ENCODE measurements at places on chromosomes 7 and 10.
A peak's percentile ranks its signal among the peaks of the same experiment; 100 is the strongest.

- peak; percentile 86 for DNase-seq
These were observed 26.3 kb downstream of the ENTPD7 start for GRCh38 chr10:99685597-99685967.

- DNase-seq: no peak
These were observed 303.9 kb downstream of the OTUD1 start for GRCh38 chr10:23742807-23743206.

DNA sequence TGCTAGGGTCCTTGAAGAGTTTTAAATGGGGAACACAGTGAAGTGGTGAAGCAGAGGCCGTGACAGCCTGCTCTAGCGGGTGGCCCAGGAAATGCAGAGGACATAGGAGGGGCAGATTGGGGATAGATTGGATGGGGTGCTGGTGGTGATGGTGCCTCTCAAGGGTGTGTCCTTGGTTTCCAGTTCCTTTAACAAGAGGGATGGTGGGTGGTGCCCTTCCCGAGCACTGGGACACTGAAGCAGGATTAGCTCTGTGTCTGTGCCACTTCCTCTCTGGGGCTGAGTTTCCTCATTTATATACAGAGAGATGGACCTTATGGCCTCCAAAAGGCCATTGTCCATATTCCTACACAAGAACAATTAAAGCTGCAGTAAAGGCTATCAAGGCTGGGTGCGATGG is 285.5 kb downstream of the TCF7L2 start:
- no peak for DNase-seq

- no peak for DNase-seq
These were observed 261.9 kb downstream of the ARL4A start for GRCh38 chr7:12949060-12949931.

- DNase-seq: no peak
These were observed 1.7 kb downstream of the EGFR start for GRCh38 chr7:55020466-55020871.

- no peak for DNase-seq
These were observed 53.6 kb upstream of the ELN start for GRCh38 chr7:73974101-73974947.

- DNase-seq: no peak
These were observed 2.5 kb downstream of the ZYX start for GRCh38 chr7:143383642-143383957.

DNA sequence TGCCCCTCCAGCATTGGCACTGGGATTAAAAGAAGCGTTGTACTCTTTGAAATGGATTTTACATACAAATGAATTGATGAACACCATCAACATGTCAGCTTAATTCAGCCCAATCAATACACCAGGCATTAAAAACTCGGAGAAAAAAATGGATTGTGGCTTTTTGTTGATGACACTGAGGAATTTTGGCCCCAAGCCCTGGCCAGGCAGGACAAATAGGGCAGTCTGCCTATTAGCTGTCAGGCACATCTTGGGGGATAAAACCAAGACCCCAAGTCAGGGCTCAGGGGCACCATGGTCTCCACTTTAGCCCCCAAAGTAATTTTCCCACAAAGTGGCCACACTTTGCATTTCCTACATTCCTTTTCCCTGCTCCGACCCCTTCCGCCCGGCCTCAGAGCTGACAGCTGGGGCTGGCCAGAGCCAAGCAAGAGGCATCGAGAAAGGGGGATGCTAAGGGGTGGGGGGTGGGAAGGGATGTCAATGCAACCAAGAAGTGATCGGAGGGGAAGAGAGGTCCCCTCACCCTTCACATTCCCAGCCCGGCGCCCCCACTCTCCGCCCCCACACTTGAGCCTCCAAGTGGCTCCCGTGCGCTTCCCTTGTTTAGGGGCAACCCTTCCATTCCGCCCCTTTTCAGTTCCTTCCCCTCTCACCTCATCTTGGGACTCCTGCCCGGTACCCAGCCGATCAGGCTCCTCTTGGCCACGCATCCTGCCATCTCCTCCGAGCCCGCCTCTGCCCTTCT is 711 bp downstream of the HIP1 start:
- no peak for DNase-seq

GRCh38 chr10:118595598-118596425 is at the start of gene PRLHR:
PRLHR (minus strand) TSS chr10:118595648; CDS start chr10:118595244, 404 bp downstream.
- DNase-seq: no peak

GRCh38 chr7:118052336-118052735 is 131.6 kb upstream of the LSM8 start:
- DNase-seq: no peak

GRCh38 chr10:96502561-96503282 is 11.0 kb downstream of the TLL2 start:
- no peak for DNase-seq

DNA sequence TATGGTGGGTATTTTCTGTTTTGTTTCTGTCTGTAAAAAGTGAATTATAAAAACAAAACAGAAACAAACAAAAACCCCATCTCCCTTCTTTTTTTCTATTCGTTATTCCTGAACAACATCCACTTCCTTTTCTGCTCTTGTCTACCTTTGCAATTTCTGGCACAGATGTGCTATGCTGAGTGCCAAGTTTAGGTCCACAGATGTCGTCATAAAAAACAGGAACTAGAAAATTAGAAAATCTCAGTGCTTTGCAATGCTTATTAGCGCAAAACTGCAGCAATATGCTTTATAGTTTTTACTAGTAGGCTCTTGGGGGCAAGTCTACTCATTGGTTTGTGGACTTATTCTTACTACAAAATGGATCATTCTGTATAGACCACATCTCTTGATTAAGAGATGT is 94.2 kb upstream of the PRKCQ start:
- DNase-seq: no peak

- peak; percentile 78 for DNase-seq
These were observed 5.1 kb downstream of the LDB1 start for GRCh38 chr10:102114861-102115618.

DNA sequence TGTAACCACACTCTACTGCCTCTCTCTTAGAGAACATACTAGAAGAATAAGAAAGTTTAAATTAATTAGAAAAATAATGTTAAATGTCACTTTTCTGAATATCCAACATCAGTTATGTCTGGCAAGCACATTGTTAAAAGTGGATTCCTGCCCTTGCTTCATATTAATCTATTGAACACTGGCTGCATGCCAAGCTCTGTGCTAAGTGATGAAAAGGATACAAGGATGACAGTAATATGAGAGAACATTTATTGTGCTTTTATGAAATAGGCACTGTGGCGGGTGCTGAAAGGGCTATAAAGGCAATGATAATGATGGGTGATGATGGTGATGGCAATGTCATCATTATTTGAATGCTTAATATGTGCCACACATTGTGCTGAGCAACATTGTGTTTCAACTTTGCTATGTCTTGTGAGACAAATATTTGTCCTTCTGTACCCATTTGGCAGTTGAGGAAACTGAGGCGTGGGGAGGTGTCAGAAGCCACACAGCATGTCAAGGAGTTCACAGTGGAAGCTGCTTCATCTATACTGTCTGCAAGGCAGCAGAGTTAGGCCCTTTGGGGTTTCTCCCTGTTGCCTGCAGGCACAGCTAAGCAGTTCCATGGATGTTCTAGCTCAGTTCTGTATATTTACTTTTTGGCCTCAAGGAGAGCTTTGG is 64.2 kb upstream of the RAPGEF5 start:
- no peak for DNase-seq

DNA sequence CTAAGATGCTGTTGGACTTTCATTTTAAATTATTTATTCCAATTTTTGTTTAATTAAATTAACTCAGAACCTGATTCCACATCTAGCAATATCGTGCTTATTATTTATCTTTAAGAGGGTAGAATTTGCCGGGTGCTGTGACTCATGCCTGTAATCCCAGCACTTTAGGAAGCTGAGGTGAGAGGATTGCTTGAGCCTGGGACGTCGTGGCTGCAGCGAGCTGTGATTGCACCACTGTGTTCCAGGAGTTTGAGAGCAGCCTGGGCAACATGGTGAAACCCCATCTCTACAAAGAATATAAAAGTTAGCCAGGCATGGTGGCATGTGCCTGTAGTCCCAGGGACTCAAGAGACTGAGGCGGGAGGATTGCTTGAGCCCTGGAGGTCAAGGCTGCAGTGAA is 47.8 kb downstream of the ZFAND4 start:
- DNase-seq: no peak

GRCh38 chr7:116957874-116958273 is 4.6 kb downstream of the ST7 start:
- DNase-seq: no peak

DNA sequence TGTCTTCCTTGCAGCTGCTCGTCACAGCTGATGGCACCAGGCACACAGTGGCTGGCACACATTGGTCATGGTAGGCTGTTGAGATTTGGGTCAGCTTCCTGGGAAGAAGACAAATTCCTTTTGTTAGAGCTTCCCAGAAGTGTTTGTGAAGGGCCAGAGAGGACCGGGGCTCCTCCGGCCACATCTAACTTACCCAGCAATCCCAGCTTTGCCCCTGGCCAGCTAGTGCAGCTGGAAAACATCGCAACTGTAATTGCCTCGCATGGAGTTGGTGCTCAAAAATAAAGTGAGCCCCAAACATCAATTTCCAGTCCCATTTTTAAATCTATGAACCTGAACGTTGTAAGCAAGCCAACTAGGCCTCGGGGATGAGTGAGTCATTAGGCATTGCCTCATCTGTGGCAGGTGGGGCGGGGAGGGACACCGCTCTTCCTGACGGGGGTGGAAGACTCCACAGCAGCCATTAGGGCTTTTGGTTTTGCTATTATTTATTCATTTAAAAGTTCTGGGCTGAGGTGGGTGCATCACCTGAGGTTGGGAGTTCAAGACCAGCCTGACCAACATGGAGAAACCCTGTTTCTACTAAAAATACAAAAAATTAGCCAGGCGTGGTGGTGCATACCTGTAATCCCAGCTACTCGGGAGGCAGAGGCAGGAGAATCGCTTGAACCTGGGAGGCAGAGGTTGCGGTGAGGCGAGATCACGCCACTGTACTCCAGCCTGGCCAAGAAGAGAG is 12.4 kb downstream of the CPA5 start:
- peak; percentile 34 for DNase-seq

- no peak for DNase-seq
These were observed 51.1 kb downstream of the KMT2E start for GRCh38 chr7:105065104-105065503.

DNA sequence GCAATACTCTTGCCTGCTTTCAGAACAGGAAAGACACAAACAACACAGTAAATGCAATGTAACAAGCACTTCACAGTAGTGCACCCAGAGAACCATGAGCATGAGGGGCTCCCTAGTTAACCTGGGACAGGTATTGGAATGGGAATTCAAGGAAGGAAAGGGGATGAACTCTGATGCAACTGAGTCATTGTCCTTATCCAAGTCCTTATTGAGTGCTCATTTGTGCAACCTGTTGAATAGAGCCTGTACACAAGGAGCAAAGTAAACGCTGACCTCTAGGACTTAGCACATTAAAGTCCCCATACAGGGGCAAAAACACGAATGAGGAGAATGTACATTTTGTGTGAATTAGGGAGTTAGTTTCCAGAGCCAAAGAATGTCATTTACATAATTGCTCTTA is 276.4 kb upstream of the BMPER start:
- no peak for DNase-seq

- no peak for DNase-seq
These were observed 115.3 kb downstream of the PLPP4 start for GRCh38 chr10:120572307-120572706.

- DNase-seq: no peak
These were observed 75.4 kb downstream of the PLXNA4 start for GRCh38 chr7:132500727-132501440.

DNA sequence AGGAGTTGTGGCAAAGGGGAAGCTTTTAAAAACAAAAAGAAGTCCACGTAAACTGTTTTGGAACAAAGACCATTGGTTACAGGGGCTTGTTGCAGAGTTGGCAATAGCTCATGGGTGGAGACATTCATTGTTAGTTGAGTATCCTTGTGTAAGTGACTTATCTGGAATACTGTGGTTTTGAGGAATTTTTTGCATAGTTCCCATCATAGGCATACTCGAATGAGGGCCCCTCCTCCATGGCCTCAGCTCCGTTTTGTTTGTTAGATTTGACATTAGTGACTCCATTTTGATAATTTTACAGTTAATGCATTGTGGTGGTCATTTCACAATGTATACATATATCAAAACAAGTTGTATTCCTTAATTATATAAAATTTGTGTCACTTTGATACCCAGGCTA is 12.8 kb upstream of the SMKR1 start:
- no peak for DNase-seq

DNA sequence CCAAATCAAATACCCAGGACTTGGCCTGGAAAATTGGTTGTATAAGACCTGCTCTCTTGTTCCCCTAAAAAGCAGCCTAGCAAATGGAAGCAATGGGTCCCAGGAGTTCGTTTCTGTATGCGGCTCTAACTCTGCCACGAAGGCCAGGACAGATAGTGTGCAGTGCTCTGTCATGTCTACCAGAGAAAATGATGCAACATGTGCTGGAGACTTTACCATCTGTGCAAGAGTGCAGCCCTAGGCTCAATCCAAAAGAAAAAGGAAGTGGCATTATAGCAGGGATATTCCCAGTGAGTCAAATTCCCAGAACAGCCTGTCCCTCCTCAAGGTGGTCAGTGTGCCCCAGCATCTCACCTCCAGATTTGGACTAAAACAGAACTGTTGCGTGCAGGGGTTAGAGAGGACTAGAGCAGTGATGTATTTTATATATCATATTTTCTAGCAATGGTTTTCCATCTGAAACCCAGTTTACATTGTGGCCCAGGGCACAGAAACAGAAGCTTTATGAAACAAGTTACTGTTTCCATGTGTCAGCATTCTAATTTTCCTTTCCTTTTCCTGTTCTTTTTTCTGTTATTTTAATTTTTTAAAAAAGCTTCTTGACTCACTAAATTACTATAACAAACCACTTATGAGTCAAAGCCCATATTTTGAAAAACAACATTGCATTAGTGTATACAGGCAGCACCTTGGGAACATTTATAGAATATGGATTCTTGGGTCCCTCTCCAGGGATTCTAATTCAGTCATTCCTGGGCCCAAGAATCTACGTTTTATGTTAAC is 311.2 kb downstream of the RNLS start:
- DNase-seq: peak; percentile 81

DNA sequence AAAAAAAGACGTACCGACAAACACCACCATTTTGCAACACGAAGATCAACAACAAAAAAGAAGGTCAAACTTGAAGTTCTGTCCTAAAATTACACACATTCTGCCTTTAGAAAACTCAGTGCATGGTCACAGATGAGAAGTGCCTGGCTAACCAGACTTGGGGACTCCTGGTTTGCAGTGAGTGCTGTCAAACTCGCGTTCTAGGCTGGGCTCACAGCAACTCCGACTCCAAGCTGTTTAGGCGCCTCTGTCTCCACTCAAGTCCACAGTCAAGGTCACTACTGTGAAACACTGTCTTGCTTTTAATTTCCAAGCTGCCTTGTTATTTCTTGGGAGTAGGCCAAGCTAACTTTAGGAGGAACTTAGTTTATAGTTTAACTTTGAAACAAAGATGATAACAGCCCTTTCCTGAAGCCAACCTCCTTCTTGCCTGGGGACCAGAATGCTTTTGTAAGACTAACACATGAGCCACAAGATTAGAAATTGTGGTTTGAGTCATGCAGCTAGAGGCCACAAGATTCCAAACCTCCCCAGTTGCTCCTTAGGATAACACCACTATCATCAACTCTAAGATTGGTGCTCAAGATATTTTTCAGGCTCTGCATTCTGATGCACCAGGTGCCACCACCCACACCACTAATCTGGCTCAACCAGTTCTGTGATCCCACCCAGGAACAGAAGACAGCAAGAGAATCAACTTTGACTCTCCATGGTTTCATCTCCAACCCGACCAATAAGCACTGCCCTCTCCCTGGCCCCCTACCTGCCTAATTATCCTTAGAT is 1.1 kb upstream of the DNAAF5 start:
- peak; percentile 12 for DNase-seq
